ENCODE measurements at places on chromosomes 7 and 10.

GRCh38 chr10:97459933-97460332 lies 14.0 kb downstream of the ZDHHC16 start:
- DNase-seq = no peak

- no peak for DNase-seq
Observed at GRCh38 chr7:111498391-111499007, 63.8 kb downstream of the IMMP2L start.

DNA sequence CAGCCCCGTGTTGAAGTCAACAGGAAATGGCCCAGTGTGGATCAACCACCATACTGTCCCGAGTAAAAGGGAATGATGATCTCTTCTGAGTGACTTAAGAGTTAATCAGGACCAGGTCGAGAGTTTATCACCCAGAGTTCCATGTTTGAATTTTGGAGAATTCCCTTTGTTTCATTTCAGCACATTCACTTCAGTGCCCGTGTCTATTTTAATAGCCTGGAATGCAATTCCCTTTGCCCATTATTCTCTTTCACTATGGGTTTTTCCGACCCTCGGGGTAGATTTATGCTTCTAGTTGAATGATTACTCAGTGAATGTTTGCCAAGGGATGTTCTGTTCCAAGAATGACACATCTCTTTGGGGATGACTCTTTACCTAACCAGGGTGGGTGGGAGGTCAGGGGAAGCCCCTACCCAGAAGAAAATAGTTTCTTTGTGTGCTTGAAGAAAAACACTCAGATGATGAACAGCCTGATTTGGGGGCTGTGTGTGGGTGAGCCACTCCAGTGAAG lies 594.9 kb downstream of the INHBA start:
- no peak for DNase-seq

GRCh38 chr7:156944876-156945275 lies 4.6 kb upstream of the NOM1 start:
- DNase-seq = no peak

DNA sequence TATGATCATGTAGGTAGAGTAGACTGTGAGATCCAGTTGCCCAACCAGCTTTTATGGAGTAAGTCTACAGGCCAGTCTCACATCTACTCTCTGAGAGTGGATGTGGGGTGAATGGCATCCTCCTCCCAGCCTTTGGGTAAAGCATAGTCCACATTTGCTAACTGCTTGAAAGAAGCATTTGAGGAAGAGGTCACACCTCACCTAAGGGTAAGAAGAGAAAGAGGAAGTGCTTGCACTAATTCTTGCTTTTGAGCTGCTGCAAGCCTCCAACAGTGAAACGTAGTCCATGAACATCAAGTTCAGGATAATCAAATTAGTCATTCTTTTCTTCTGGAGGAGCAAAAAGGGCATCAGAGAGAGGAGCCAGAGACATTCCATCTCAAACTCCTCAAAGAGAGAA lies 93.9 kb upstream of the AGR3 start:
- peak; percentile 12 for DNase-seq

- DNase-seq = no peak
Observed at GRCh38 chr10:64760371-64760770, 1239.2 kb downstream of the REEP3 start.

GRCh38 chr7:35523292-35523691 lies 171.6 kb downstream of the HERPUD2 start:
- DNase-seq = no peak

- DNase-seq = no peak
Observed at GRCh38 chr7:48035301-48035966, at the start of gene C7orf57. TSS of gene C7orf57 (plus strand) at chr7:48035543. CDS start at chr7:48036309, 766 bp downstream.

DNA sequence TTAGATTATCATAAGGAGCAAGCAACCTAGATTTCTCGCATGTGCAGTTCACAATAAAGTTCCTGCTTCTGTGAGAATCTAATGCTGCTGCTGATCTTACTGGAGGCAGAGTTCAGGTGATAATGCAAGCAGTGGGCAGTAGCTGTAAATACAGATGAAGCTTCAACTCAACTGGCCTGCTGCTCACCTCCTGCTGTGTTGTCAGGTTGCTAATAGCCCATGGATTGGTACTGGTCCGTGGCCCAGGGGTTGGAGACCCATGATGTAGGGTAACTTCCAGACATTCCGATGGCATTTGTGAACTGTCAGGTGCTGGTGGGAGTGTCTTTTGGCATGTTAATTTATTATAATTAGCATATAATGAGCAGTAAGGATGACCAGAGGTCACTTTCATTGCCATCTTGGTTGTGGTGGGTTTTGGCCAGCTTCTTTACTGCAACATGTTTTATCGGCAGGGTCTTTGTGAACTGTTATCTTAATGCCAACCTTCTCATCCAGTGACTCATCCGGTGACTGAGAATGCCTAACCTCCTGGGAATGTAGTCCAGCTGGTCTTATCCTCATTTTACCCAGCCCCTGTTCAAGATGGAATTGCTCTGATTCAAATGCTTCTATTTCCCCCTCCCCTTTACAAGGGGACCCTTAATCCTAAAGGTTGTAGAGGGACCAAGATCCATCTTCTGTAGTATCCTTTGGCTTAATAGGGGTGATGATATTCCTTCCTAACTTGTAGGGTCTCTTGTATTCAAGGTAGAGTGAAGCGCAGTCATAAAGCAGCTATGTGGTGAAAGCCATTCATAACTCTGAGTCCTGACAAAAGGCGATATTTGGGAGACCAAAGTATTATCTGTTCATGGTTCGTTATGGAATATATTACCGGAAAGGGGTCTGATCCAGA lies 165.8 kb downstream of the CCSER2 start:
- DNase-seq = no peak

GRCh38 chr7:105643384-105643783 lies 62.1 kb upstream of the EFCAB10 start:
- no peak for DNase-seq

GRCh38 chr7:139172775-139173174 lies 58.3 kb upstream of the UBN2 start:
- DNase-seq = no peak

DNA sequence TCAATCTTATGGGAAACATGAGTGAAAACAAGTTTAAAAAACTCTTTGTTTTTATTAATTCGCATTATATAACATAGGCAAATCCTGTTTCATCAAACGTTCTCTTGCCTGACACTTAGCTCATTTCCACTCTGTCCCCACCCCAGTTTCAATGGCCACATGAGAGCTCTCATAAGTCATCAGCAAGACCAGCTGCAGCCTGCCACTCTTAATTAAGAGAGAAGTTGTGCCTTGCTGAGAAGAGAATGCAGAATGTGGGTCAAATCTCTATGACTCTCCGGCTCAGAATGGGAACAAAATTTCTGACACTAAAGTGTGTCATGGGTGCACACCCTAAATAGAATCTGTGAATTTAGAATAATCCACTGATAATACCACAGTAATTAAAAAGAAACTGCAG lies 39.6 kb downstream of the ASAH2 start:
- DNase-seq = no peak

DNA sequence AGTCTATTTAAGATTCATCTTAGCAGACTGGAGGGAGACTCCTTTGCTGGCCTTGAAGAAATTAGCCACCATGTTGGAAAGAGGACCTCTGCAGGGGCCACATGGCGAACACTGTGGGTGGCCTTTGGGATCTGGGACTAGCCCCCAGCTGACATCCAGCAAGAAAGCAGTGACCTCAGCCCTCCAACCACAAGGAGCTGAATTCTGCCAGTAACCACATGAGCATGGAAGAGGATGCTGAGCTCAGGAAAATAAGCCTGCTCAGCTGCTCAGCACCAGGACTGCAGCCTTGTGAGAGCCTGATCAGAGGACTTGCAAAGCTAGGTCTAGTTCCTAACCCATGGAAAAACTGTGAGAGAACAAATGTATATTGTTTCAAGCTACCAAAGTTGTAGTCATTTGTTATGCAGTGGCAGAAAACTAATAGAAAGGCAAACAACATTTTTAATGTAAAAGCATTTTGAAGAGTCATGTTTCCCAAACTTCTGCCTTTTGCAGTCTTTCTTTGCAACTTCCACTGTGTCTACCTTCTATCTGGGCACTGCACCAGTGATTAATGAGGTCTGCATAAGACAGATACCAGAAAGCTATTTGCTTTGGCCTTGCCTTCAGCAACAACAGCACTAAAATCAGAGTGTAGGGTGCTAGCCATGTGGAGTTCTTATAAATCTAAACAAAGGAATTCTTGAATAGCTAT lies 183.7 kb downstream of the FGFR2 start:
- no peak for DNase-seq

GRCh38 chr7:117385363-117386109 lies 41.8 kb downstream of the ASZ1 start:
- DNase-seq = peak; percentile 57

DNA sequence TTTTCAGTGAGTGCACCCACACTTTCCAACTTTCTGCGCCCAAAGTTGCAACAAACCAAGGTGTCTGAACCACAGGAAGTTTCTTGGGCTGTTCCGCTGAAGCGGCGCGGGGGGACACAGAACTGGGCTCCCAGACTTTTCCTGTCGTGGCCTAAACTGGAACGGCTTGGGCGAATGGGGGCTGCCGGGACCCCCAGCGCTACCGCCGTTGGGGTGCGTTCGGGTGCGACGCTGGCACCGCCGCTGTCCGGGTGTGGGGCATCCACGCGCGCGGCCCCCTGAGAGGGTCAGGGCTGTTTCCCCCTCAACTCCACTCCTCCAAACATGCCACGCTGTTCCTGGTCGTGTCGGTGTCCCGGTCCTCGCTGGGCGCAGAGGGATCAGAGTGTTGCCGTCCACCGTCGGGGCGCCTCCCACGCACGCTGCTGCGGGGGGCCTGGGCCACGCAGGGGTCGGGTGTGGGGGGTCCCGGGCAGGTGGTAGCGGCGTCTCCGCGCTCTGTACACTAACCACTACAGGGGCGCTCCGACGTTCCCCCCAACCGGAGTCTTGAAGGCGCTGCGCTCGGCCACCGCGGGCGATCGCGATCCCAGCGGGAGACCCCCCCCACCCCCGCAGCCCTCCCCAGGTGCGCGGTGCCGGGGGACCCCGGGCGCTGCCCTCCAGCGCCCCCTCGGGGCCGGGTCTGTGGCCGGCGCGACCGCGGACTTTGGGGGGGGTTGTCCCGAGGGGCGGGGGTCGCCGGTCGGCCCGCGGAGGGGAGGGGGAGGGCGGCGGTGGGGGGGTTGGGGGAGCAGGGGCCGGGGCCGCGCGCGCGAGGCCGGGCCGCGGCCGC lies 2.2 kb upstream of the CUX1 start:
- DNase-seq = peak; percentile 78

GRCh38 chr10:112308125-112308502 lies 24.9 kb downstream of the TECTB start:
- no peak for DNase-seq

DNA sequence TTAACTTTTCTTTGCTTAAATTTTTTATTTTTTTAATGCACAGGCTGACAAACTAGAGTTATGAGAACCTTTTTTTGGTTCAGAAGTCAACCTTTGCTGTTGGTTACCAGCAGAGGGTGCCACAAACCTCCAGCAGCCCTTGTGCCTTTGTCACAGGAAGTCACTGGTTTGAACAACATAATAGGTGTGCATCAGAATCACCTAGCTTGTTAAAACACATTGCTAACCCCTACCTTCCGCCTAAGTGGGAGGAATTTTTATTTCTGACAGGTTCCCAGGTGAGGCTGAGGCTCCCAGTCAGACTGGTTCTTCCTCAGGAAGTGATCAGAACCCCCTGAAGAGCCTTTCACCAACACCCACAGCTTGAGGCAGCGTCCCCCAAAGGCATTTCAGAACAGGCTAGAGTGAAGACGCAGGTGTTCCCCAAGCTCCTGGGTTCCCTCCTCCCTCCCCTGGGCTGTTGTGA lies 22.6 kb upstream of the VDAC2 start:
- peak; percentile 67 for DNase-seq

DNA sequence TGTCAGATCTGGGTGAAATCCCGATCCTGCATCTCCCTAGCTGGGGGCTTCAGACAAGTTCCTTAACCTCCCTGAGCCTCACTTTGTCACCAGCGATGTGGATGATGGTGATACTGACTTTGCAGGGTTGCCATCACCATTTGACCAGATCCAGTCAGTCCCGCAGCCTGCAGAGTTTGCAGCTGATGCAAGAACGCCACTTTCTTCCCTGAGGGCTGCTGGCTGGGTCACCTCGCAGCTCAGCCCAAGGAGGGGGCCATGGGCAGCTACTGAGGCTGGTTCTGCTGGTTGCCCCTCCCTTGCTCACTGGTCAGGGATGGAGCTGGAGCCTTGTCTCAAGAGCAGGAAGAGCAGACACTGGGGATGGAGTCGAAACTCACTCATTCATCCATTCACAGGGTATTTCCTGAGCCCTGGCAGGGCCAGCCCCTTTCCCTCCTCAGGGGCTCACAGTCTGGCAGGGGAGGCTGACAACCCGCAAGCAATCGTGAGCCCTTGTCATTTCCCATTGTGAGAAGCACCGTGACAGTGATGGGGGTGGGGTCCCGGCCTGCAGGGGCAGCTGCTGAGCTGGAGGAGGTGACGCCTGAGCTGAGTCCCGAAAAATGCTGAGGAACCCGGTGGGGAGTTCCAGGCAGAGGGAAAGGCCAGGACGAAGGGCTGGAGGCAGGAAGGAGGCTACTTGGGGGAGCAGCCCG lies 111.1 kb upstream of the TCF7L2 start:
- no peak for DNase-seq

- peak; percentile 70 for DNase-seq
Observed at GRCh38 chr7:69603937-69604494, 5.7 kb downstream of the AUTS2 start.

- DNase-seq = no peak
Observed at GRCh38 chr10:49398000-49398861, 2.3 kb upstream of the DRGX start.

GRCh38 chr10:32386623-32387260 lies 39.8 kb upstream of the EPC1 start:
- no peak for DNase-seq

DNA sequence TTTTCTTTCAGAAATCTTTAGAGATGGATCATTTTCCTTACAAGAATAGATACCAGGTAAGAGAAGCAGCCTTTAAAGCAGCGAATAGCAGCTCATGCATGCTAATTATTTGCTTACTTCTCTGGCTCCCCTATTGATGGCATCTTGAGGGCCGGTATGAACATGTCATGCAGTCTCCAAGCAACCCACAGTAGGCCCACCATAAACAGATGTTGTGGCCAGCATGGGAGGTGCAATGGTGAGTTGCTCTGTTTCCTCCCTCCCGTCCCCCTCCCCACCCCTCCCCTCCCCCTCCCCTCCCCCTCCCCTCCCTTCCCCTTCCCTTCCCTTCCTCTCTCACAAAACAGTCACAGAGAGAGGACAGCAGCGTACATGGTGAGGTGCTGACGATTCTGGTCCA lies 9.7 kb upstream of the ZNF273 start:
- no peak for DNase-seq

Data from NAMALWA (cell line).